ENCODE measurements at places on chromosomes 2 and 18.

DNA sequence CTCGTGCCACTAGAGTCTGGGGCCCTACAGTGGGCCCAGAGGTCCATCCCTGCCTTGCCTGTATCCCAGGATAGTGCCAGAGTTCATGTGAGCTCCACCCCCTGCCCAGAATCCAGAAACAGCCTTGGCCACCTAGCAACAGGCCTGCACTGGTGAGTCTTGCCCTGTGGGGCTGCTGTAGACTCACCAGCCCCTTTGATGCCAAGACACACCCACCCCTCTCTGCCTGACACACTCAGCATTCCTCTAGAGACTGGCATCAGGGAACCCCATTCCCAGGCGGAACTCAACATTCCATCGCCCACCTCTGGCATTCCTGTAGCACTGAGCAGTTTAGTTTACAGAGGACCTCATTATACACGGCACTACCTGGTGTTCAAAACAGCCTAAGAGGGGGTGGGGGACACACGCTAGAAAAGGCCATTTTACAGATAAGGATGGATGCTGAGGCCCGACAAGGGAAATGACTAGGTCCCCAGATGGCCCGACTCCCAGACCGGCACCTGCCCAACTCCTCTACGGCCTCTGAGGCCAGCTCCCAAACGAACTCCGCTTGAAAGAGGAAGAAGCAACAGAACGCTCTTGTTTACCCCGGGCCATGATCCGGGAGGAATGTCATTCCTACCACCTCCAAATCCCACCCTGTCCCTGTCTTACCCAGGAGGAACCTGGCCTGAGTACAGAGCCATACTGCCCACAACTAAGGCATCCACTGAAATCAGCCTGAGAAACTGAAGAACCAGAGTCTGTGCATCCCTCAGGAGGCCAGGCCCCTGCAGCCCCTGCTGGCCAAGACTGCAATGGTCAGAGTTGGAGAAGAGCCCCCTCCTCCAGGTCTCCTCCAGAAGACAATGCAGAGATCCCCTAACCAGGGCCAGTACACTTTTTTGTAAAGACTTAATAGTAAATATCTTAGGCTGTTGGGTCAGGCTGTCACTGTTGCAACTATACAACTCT lies 180.2 kb downstream of the TNS1 start:
- DNase-seq, result no peak

GRCh38 chr2:64410671-64411070 lies 43.3 kb upstream of the LGALSL start:
- no peak for DNase-seq

GRCh38 chr2:151827564-151828142 lies 568 bp downstream of the ARL5A start:
- DNase-seq, result peak; percentile 10

DNA sequence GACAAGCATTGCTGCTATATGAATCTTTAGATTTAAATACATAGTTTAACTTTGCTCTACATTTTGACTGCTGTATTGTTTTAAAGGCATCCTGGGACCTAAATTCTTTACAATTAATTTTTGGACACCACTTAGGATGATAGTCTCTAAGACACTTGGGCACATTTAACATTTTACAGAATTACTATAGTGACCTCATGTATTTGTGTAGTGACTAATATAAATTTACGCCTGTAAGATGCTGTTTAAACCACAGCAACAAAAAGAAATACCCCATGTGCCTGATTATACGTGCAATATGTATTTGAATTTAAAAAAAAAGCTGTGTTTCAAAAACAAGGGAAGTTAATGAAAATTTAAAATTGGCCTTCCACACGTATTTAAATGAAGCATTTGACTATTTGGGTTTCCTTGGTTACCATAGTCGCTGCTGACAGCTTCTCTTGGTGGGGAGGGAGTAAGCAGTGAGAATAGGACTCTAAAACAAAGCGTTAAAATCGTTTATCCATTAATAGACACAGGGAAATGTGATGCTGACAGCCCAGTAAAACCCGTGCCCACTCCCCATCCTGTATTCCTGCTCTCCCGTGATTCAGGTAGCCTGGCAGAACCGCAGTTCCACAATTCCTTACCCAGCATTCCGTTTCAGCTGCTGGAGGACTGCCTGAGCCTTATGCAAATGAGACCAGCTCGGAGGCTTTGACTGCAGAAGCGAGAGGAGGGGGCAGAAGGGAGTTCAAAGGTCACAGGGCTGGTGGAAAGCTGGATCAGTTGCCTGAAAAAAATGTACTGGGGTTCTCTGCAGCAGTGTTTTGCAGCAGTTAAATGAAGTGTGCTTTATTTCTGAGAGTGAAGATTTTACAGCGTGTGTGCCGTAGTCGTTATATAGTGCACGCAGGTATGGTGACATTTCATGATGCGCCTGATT lies 104.3 kb downstream of the CSRNP3 start:
- peak; percentile 83 for DNase-seq

- peak; percentile 87 for DNase-seq
These were observed at the start of gene ABCB6 for GRCh38 chr2:219218732-219219701. TSS of gene ABCB6 (minus strand) at chr2:219218958. CDS start at chr2:219218673, 285 bp downstream.

DNA sequence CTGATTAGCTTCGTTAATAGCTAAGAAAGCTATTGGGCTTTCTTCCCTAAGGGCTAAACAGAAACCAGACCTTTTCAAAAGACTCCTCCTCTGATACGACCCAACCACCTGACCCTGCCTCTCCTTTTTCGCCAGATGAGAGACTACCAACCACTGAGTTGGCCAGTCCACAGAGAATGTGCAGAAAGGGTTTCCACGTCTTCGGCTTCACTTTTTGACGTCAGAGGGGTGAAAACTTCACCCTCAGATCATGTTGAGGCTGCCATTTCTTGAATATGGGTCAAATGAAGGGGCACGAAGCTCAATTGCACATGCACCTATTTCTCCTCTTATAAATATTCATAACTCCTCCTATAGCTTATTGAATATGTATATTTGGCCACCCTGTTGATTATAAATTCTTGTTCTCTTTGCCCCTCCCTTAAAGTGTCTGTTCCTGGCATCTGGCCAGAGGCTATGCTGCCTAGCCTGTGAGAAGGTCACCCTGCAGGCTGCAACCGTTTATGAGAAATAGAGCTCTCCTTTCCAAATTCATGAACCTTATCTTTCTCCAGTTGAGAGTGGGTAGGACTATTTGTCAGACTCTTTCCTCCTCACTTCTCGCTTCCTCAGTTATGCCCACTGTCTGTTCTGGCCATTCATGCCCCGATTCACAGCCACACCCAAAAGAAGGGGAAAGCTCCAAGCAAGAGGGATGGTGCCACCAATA lies 301.6 kb downstream of the STK39 start:
- no peak for DNase-seq

DNA sequence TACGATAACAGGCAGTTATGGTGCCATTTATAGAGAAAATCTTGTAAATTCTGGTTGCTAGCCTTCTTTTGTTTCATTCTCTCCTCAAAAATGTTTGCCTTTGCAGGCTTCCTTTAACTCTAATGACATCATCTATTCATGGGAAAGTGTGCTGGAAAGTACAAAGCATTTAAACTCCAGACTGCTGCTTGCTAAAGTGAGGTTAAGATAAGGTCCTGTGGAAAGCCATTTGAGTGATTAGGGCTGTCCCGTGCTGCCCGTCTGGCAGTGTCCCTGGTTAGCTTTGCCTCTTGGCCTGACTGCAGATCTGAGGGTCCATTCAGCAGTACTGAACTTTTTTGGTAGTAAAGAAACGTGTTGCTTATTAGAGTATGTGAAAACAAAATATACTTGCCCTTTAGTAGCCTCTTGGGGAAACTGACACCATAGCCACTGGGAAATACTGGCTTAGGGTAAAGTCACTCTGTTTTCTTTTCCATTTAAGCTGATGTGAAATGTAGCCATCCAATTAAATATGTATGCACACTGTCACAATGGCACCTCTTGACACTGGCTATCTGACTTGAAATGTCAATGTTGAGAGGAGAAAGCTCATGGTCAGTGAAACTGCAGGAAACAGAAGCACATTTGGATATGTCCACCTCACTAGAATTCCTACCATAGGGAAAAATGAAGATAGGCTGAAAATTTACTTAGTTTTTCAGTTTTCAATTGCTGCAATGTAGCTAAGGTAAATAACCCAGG lies 321.5 kb downstream of the SLC8A1 start:
- no peak for DNase-seq

GRCh38 chr18:49639643-49640391 lies 78.0 kb downstream of the LIPG start:
- no peak for DNase-seq

DNA sequence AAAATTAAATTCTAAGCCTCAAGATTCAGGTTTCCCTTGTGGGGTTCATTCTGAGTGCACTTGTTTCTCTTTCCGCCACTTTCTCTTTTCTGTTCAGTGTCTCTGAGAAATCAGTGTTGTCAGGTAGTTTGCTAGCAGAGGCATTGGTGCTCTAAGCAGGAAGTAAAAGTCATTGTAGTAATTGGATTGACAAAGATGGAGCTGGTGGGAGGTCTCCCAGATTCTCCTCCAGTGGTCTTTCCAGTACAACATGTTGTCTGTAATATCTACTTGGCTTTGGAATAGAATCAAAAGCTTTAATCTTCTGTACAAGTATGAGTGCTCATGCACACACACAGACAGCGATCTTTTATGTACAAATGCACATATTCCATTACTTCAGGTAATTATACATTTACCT lies 135.6 kb downstream of the KLHL14 start:
- DNase-seq, result no peak

- no peak for DNase-seq
These were observed 13.4 kb downstream of the AMMECR1L start for GRCh38 chr2:127872354-127872753.

DNA sequence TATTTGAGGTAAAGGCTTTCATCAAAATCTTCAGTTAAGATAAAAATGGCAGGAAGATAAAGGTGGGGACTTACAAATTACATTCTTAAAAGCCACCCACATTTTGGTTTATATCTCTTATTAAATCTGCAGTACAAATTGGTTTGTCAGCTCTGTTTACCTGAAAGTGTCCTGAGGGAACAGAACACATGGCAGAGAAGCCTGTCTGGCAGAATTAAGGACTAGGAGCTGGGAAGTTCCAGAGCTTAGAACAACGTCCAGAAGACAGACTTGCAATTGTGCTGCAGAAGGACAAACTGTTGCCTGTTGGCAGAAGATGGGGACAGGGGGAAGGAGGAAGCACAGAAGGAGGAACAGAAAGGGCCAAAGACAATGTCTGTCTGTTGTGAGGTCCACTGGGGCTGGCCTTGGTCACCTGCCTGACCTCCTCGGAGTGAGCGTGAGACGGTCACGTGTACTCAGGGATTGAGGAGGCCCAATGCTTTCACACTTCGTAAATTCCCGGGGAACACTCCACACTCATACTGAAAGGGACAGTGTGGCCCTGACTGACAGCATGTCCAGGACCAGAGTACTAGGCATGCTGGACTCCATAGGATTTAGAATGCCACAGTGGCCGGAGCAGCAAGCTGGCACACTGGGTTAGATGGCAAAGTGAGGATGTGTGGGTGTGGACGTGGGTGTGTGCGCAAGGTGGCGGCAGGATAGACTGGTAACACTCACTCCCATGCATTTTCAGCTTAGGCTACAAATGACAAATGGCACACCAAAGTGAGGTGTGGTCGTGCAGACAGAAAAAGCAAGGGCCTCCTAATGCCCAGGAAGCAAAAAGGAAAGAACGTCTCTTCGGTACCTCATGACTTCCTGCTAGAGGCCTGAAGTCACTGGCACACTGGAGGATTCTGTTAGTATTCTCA lies 210.9 kb upstream of the REV1 start:
- no peak for DNase-seq

GRCh38 chr2:219142329-219142728 lies 18.3 kb downstream of the NHEJ1 start:
- DNase-seq, result no peak

DNA sequence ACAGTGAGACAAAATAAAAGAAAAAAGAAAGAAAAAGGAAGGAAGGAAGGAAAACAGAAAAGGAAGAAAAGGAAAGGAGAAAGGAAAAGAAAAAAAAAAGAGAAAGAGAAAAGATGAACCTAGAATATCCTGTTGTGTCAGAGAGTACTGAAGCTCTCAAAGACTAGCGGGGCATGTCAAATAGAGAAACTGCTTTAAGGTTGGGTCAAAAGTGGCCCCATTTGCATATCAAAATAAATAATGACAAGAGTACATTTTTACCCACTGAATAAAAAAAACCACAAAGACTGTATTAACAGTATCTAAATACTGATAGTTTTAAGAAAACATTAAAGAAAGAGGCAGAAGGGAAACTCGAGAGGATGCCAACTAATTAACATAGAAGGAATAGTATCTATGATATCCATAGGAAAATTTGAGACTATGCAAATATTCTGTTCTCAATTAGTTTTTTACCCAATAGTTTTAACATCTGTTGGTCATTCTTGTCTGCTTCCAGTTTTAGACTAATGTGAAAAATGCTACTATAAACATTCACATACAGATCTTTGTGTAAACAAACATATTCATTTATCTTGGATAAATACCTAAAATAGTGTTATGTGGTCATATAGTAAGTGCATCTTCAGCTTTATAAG lies 53.2 kb downstream of the SFXN5 start:
- no peak for DNase-seq

DNA sequence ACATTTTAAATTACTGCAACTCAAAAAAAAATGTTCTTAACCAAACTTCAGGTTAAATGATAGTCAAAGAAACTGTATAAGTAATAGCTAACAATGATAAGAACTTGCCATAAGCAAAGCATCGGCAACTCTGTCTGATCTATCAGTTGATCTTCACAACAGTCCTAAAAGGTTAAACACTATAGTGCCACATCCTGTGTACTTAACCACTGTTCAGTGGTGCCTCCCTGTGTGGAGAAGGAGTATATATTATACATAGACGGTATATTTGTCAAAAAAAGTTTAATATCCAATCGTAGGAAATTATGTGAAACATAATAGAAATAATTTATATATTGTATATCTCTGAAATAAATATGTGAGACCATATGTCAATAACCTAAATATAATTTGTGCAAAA lies 13.0 kb downstream of the DTNA start:
- no peak for DNase-seq

DNA sequence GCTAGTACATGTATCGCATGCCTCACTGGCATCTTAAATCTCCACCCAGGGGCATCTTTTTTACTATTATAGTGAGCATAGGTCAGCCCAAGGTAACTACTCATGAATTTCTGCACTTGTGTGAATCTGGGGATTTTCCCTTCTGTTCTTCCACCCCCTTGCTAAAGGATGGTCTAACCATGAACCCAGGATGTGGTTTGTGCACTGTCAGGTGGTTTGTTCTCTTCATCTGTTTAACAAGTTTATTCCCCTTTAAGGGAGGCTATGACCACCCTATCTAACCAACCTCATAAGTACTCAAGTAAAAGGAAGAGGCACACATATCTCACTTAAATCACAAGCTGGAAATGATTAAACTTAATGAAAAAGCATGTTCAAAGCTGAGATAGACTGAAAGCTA lies 243.0 kb downstream of the RPRM start:
- DNase-seq, result no peak

DNA sequence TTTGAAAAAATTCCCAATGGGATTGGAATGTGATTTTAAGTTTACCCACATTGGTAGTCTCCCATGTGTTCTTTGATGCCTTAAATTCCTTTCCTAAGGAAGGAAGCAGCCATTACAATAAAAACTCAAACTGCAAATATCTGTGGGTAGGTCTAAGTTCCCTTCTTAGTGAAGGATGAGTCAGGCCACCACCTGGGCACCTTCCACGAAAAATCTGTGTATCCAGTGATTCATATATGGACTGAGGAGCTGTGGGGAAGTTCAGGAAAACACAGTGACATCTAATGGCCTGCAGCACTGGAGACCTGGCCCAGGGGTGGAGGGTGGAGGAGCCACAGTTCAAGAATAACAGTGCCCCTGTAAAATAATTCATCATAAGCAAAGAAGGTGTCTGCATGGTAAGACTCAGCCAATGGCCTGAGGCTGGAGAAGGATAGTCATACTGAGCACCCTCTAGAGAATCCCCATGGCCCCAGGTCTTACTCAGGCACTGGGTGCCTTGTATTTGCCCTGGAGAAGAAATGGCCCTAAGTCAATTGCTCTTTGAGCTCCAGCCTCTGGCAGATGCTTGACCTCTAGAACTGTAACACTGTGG lies 248.6 kb downstream of the SP3 start:
- no peak for DNase-seq

Data from NCI-H1105 treated with DMSO at 0.1 percent for 48 hours (cell line).